Activated T-cell treated with anti-CD3 and anti-CD28 coated beads, Interleukin-2, amount 50 U/mL, for 4 hours (primary cell): ENCODE measurements at places on chromosomes 3 and 15. TPM values are rescaled to one million over a fixed set of nuclear protein-coding genes. Genes with fewer than 3 reads are reported as not detected.

The SLC9A9 gene
- 0.98 TPM for total RNA-seq

GRCh38 chr15:76147906-76148570 lies 88.3 kb downstream of the TMEM266 start:
- DNase-seq: peak; percentile 56

The CPLX3 gene
- not detected for total RNA-seq

GRCh38 chr3:69322158-69322509 lies 63.8 kb downstream of the FRMD4B start:
- no peak for DNase-seq

- DNase-seq: no peak
Measured at GRCh38 chr15:88794001-88794400, 9.2 kb upstream of the ACAN start.

The WDR48 gene
- total RNA-seq: 31.3 TPM

- no peak for DNase-seq
Measured at GRCh38 chr3:39900462-39901002, 91.1 kb downstream of the MYRIP start.

DNA sequence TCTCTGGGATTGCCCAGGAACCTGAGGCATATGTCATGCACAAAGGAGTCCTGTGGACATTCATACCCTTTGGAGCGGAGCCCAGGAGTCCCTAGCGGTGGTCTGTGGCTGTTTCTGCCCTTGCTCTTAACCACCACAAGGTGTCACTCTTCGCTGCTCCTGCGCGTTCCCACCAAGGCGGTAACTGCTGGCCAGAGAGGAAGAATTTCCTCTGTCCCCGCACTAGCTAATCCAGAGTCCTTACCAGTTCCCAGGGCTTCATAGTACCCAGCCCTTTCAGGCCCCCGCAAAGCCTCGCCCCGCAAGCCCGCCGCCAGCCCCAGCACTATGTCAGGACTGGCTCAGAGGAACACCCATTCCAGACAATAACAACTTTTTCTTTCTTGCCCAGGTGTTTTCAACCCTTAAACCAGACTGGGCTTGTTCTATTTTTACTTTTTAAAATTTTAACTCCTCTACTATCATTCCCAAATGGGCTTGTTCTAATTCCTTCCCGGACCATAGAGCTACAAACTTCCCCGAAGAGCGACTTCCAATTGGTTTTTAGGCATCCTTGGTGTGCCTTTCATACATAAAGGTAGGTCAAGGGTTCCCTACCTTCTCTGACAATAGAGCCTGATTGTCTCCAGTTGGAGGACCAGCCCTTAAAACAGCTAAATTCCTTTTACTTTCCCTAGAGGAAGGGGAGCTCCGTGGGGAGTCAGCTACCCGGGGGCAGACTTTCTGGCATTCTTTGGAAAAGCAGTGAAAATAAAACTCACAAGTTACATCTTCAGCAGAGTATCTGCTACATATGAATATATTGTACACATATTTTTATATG lies 31.8 kb upstream of the ZNF774 start:
- DNase-seq: peak; percentile 55

DNA sequence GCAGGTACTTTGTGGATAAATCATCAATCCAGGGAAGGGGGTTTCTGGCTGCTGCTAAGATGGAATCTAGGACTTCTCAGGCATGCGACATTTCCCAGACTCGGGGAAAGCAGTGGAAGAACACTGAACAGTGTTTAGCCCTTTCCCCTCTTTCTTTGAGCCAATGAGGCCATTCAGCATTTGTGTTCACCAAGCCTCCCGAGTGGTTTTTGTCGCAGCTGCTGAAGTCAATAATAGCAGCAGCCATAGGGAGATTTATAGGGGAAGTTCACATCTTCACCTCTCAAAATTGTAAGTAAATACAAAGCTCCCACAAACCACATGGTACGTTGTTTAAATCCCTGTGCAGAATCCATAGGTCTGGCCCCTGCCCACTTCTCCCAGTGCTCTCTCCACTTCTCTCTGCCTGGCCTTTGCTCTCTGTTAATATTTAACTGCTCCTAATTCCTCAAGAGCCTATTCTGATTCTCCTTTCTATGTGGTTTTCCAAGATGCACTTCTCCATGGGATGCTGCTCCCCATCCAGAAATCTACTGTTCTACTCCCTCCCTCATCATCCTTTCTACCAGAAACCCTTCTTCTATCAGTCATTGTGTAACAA lies 230.7 kb downstream of the SHQ1 start:
- DNase-seq: no peak

The SPTBN5 gene
- total RNA-seq: 0.69 TPM

DNA sequence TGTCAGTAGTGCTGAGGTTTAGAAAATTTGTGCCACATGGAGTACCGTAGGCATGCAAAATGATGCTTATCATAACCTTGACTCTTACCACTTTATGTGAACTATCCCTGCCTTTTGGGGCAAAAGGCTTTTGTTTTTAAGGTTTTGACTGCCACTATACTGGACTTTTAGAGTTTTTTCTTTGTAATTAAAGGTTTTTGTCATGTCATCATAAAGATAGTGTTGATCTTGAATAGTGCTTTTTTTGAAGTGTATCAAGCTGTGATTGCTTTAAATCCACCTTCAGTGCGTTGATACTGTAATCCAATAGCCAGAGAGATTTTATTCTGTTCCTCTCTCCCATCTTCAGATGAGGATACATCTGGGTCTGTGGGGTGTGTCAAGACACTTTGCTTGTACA lies 172.9 kb downstream of the ITPR1 start:
- DNase-seq: no peak

The GATM gene
- 1.7 TPM for total RNA-seq

DNA sequence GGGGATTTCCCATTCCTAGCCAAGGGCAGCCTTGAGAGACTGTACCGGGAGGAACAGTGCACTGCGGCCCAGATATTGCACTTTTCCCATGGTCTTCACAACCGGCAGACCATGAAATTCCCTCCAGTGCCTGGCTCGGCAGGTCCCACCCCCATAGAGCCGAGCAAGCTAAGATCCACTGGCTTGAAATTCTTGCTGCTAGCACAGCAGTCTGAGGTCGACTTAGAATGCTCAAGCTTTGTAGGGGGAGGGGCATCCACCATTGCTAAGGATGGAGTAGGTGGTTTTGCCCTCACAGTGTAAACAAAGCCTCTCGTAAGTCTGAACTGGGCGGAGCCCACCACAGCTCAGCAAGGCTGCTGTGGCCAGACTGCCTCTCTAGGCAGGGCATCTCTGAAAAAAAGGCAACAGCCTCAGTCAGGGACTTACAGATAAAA lies 156.3 kb downstream of the FRMD5 start:
- DNase-seq: no peak

- no peak for DNase-seq
Measured at GRCh38 chr15:82146990-82147461, 101.2 kb upstream of the MEX3B start.

The C3orf49 gene
- not detected for total RNA-seq

GRCh38 chr15:43966646-43967045 lies 139.8 kb downstream of the WDR76 start:
- no peak for DNase-seq

DNA sequence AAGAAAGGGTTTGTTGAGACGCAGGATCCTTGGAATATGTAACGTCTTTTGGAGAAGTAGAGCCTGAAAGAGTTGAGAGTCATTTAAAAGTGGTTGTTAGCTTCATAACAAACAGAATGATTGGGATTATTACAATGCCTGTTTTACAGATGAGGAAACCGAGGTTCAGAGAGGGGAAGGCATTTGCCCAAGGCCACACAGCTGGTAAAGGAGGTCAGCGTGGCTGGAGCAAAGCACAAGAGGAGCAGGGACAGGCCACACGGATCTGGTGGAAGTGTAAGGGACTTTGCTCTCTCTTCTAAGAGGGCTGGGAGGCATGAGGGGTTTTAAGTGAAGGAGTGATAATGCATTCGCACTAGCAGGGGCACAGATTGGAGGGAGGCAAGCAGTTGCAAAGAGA lies 6.2 kb upstream of the OXTR start:
- DNase-seq: no peak

GRCh38 chr15:58457466-58457965 lies 25.7 kb downstream of the LIPC start:
- DNase-seq: no peak

DNA sequence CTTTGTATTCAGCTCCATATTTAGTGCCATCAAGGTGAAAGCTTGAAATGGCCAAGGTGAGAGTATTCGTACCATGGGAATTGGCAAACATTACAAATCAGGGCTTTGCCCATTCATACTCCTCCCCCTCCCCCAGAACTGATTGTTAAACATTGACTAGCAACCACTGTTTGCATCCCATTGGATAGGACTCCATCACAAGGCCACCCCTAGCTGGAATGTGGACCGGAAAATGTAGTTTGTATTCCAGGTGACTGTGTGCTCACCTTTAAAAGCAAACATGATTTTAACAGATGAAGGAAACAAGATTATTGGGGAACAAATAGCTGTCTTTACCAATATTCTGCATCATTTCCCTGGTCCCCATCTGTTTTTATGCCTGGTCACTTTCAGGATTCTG lies 14.1 kb downstream of the ST3GAL6 start:
- DNase-seq: no peak

DNA sequence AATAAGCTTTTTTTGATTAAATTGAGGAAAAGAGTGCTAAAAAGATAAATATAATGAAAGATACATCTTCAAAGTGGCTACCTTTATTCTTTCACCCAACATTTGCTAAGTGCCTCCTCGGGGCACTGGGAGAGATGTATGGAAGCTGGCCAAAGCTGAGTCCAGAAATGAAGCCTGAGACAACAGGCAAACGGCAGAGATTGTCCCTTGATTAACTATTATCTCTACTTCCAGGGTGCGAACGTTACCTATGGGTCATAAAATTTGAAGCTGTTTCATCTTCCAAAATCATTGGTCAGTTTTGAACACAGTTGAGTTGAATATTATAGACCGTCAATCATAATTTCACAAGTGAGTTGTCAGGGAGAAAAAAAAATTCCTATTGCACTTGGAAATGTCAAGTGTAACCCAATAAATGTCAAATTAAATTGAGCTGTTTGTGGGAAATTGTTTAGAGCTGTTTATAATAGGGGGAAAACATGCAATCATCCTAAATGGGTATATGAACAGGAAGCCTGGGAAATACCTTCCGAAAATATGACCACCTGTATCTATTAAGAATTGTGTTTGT lies 73.9 kb downstream of the SUCLG2 start:
- no peak for DNase-seq

The MAGI1 gene
- 0.45 TPM for total RNA-seq

- DNase-seq: no peak
Measured at GRCh38 chr15:74193299-74193718, 9.3 kb downstream of the STRA6 start.

GRCh38 chr3:142725357-142725739 lies 1.5 kb downstream of the TRPC1 start:
- no peak for DNase-seq

The TRIM71 gene
- 0.18 TPM for total RNA-seq

- no peak for DNase-seq
Measured at GRCh38 chr15:32851572-32851971, 133.8 kb downstream of the GREM1 start.

DNA sequence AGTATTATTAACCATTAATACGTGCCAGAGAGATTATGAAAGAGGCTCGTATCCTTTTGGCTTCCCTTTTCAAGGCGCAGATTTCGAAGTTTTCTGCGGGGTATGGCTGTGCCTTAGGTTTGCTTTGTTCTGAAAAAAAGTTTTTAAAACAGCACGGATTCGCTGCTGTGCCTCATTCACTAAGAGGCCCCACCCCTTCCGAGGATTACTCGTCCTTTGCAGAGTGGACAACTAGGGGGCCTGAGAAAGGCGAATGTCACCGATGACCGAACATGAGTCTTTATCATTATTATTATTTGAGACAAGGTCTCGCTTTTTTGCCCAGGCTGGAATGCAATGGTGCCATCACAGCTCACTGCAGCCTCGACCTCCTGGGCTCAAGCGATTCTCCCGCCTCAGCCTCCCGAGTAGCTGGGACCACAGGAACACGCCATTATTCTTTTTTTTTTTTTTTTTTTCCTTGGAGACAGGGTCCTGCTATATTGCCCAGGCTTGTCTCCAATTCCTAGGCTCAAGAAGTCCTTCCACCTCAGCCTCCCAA lies 684 bp upstream of the RPS27L start:
- no peak for DNase-seq

- DNase-seq: no peak
Measured at GRCh38 chr3:45124956-45125355, 21.2 kb downstream of the CDCP1 start.

The TEX55 gene
- total RNA-seq: not detected

DNA sequence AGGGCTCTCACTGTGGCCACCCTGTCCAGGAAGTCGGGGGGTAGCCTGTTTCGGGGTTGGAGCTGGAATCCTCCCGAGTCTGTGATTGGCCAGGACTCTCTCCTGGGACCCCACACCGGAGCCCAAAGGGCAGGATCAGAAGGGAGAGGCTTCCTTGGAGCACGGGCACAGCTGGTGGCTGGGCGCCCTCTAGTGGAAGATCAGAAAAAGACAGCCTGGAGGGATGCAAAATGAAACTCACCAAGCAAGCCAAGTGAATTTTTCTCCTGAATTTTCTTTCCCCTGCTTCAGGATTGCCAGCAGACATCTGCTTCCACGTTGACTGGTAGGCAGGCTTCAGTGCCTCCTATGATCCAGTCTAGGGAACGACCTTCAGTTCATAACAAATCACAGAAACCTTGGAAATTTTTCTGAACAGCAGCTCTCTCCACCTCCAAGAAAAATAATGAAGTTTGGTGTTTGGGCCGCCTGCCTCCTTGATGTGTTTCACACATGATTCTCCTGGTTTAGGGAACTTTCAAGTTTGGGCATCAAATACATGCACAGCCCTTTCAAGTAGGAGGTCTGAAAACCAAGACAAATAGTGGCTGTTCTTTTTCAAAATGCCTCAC lies 224.6 kb downstream of the VPS13C start:
- peak; percentile 45 for DNase-seq

DNA sequence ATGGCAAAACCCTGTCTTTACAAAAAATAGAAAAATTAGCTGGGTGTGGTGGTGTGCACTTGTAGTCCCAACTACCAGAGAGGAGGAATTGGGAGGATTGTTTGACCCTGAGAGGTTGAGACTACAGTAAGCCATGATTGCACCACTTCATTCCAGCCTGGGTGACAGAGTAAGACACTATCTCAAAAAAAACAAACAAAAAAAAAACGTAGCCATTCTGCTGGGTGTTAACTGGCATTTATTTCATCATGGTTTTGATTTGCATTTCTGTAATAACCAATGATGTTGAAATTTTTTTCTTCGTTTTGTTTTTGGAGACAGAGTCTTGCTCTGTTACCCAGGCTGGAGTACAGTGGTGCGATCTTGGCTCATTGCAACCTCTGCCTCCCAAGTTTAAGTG lies 63.3 kb downstream of the RPLP1 start:
- DNase-seq: no peak

- DNase-seq: no peak
Measured at GRCh38 chr3:38219609-38220197, 45.9 kb upstream of the SLC22A13 start.

- DNase-seq: no peak
Measured at GRCh38 chr3:177516158-177517011, 319.1 kb upstream of the TBL1XR1 start.

DNA sequence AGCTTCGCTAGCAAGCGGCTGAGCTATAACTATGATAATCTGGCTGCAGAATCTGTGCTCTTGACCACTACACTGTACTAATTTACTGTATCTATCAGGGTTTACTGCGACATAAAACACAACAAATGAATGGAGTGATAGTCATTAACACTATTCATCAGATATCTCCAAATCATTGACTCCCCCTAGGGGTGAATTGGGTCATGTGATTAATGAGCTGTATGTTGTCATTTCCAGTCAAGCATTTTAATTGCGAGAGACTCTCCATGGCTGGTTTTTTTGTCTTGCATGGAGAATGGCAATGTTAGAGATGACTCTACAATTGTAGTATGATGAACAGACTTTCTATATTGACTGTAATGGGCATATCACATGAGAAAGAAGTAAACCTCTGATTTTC lies 10.5 kb upstream of the TM4SF18 start:
- no peak for DNase-seq

- DNase-seq: peak; percentile 16
Measured at GRCh38 chr15:89776274-89777072, at the start of gene MESP2. Gene MESP2, plus strand, starts transcription at chr15:89776332. Its CDS starts 26 bp downstream, at chr15:89776358.

The MDFIC2 gene
- not detected for total RNA-seq
